Muscle of leg (tissue), 16 donors: ENCODE measurements at places on chromosomes 3 and 15. TPM values are rescaled to one million over a fixed set of nuclear protein-coding genes. Genes with fewer than 3 reads are reported as not detected.

Gene OSBPL10
- total RNA-seq: 7.6 TPM

Gene LRCH3
- 28.5 TPM for total RNA-seq

Gene CCR8
- total RNA-seq: not detected

Gene CPNE9
- total RNA-seq: 0.09 TPM

Gene P2RY13
- 0.75 TPM for total RNA-seq

DNA sequence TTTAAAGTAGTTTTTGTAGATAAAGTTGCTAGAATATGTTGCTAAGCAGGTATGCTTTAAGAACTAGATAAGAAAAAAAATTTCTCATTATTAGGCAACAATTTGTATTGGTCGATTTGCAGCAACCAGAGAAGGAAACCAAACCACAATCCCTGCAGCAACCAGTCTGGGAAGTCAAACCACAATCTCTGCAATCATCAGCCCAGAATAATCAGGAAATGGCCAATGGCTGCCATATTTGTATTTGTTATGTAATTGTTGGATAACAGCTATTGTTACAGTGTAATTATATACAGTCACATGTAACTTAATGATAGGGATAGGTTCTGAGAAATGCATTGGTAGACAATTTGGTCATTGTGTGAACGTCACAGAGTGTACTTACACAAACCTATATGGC is 23.6 kb downstream of the STXBP5L start:
- DNase-seq: no peak

- peak; percentile 37 for DNase-seq
These were observed 29.4 kb downstream of the CD200R1L start for GRCh38 chr3:112817271-112817670.

- DNase-seq: no peak
These were observed 151.7 kb downstream of the CHSY1 start for GRCh38 chr15:101100118-101100517.

- no peak for DNase-seq
These were observed 89.0 kb upstream of the SPRED1 start for GRCh38 chr15:38163658-38164057.

GRCh38 chr15:64731805-64732151 is 43.6 kb downstream of the RBPMS2 start:
- no peak for DNase-seq

DNA sequence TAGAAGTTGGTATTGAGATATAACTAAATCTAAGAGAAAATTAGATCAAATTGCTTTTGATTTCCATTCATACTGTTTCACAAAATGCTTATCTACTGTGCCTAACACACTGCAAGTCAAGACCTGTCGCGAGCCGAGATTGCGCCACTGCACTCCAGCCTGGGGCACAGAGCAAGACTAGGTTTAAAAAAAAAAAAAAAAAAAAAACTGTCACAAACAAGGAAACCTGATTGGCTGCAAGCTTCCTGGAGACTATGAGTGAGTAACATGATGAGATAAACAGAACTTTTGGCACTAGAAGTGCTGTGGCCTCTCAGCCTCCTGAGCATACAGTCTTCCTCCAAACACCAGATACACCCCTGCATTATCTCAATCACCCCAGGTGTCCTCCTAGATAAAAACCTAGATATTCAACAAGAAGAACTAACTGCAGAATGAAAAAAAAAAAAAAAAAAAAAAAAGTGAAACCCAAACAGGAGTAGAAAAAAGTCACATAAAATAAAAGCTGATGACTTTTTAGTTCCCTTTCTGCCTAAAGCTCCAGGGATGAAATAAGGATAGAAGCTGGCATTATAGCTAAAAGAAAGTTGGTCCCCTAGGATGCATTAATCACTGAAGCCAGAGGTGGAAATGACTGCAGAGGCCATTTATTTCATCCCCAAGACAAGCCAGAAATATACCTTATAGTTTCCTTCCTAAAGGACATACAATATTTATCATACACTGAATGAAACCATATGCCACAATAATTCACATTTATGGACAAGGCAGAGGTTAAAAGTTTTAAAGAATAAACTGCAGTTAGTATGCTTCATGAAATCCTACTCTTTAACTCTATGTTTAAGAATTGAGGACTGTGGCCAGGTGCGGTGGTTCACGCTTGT is 82.4 kb downstream of the P3H2 start:
- DNase-seq: peak; percentile 88
